ENCODE measurements at places on chromosomes 12 and 14.

- no peak for DNase-seq
These were observed 59.9 kb downstream of the HCAR2 start for GRCh38 chr12:122643207-122643805.

DNA sequence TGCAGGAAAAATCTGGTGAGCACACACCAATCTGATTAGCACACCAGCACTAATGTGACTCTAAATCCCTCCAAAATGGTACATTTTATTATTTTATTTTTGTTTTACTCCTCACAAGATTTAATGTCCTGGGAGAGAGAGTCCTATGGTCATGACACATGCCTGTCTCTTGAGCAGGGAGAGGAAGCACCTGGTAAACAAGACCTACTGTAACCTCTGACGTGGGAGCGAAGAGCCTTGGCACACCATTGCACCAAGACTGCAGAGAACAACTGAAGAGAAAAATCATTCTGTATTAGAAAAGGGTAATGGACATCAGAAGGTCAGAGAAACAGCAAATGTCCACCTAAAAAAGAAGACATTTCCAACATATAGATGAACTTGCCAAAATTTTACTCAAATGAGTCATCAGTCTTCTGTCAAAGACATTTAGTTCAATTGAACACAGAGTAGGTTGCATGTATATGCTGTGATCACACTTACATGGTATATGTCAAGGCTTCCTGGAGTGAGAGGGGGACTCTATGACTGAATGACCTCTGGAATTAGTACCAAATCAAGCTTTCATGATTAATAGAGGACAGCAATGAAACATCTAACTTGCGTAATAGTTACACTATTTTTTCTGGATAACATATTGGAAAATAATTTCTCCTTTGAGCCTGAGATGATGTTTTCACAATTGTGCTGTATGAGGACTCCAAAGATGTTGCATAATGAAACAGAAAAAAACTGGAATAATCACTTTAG lies 186.9 kb upstream of the FLRT2 start:
- no peak for DNase-seq

DNA sequence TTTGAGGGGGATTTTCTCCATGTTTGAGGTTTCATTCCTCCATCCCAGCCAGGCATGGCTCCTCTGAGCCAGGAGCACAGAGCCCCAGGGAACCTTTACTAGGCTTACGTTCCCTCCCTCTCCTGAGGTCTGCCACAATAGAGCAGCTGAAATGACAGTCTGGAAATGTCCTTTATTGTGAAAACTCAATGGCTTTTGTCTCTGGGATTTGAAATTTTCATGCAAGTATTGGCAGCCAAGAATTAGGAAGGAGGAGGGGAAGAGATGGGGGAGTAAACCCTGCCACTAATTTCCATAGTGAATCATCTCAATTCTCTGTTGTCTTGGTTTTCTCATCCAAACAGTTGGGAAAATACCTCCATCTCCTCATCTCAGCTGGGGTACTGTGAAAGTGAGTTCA lies 2.6 kb upstream of the PLEKHG3 start:
- DNase-seq = no peak

- DNase-seq = no peak
These were observed 18.4 kb downstream of the GSG1 start for GRCh38 chr12:13084898-13085640.

DNA sequence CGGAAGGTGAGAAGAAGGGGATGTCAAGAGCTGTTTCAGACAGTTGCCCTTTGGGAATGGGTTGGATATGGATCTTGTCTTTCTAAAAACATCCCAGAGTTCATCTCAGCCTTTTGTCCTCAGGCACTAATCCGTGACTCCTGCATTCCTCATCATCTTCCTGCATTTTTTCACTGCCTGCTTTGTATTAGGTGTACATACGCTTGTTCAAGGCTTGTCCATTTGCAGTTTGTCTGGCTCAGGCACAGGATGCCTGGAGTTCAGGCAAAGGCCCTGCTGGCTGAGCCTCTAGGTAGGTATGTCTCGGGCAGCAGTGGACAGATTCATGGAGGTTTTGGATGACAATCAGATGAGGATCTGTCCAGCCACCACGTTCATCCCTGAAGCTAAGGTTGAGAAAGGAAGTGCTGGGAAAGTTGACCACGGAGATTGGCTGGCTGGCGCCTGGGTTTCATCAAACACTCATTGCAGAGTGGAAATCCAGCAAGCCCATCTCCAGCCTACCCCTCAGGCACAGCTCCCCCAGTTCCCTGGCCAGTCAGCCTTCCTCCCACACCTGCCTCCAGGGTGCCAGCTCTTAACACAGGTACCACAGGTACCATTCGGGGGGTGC lies 12.4 kb upstream of the TMEM106C start:
- no peak for DNase-seq

GRCh38 chr12:54262403-54262925 lies 17.5 kb downstream of the CBX5 start:
- no peak for DNase-seq

DNA sequence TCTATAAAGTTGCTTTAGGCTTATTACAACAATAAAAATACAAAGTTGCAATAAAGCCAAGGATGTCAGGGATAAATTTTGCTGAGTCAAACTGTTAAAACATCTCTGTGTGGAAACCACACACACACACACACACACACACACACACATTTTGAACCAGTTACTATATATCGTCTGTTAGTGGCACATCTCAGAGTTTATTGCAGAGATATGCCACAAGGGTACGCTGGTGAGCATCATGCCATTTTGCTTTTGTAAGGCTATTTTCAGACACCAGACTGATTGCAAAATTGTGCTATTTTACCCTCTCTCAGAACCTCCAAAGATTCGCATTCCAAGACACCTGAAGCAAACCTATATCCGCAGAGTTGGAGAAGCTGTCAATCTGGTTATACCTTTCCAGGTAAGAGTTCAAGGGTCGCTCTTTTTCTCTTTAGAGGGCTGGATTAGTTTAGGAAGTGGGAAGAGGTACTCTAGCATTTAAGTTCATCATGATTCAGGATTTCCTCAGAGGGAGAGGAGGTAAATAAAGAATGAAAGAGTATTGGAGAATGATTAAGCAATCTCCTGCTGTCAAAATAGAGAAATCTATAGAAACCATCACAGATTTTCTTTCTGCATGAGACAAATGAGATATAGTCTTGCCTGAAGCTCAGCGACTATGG lies 27.3 kb upstream of the CHPT1 start:
- no peak for DNase-seq

DNA sequence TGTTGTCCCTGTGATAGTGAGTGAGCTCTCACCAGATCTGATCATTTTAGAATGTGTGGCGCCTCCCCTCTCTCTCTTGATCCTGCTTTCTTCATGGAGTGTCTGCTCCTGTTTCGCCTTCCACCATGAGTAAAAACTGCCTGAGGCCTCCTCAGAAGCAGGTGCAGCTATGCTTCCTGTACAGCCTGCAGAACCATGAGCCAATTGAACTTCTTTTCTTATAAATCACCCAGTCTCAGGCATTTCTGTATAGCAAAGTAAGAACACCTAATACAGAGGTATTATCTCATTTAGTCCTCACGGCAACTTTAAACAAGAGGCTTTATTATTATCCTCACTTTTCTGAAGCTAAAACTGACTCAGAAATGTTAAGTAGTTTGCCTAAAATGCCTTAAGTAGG lies 81.3 kb upstream of the BTG1 start:
- no peak for DNase-seq

DNA sequence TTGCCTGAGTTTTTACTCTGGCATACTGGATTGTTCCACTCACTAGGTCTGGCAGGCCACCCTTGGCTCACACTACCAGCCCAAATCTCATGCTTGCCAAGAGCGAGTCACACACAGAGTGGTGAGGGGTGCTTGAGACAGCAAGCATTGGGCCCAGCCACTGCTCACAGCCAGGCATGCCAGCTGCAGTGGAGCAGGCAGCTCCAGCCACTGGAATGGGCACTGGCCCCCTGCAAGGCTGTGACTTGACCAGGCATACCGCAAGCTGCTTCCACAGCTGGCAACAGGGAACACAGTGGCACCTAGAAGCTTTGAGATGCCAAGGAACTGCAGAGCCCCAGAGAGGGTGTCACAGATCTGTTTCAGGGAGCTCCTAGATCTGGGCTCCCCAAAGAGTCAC lies 488.5 kb downstream of the LRFN5 start:
- no peak for DNase-seq

DNA sequence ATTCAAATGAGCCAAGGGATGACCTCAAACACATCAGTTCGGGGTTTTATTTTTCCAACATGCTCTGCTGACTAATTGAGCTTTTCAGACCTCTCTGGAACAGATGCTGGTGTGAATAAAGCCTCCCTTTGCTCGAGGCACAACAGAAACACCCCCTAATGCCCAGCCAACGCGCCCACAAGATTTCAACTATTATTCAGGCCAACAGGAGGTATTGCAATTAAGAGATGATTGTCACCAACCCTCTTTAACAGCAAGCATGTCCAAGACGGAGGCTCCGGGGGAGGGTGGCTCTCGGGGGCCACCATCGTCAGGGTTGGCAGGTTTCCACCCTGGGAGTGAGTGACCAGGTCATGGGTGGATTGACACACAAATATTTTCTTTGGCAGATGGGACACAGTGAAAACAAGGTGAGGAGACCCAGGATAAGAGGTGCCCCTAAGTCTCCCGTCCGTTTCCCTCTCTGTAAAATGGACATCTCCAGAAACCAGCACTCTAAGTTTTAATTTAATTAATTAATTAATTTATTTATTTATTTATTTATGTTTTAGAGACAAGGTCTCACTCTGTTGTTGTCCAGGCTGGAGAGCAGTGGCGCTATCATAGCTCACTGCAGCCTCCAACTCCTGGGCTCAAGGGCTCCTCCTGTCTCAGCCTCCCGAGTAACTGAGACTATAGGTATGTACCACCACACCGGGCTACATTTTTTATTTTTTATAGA lies 56.1 kb downstream of the MAP1LC3B2 start:
- no peak for DNase-seq

DNA sequence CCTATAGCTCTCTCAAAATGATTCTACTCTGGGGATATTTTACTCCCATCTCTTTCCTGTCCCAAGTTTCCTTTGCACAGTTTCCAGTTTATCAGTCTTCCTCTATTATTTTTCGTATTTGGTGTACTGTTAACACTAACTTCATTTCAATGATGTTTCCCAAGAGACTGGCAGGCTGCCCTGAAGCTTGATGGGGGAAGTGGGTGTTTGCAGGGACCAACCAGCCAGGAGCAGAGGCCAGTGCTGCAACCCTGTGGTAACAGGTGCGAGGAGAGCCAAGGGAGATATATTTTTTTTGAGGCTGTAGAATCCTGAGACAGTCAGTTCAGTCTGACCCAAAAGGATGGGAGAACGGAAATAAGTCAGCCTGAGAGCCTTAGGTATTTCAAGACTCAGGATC lies 11.8 kb upstream of the CEBPE start:
- DNase-seq = no peak

DNA sequence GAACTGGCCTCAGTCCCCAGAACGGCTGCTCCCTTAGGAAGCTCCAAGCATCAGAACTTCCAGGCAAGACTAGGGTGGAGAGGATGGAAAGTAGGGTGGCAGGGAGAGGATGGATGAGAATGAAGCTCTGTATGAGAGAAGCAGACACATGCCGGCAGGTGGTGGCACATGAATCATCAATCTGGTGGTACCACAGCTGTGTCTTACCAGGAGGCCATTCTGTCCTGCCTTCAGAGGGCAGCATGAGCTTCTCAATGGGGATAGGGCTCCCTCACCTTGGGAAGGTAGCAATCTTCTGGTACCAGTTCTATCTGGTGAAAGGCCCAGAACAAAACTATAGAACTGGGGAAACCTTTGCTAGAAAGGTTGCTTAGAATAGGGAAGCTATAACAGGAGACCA lies 55.4 kb upstream of the PYGL start:
- no peak for DNase-seq

DNA sequence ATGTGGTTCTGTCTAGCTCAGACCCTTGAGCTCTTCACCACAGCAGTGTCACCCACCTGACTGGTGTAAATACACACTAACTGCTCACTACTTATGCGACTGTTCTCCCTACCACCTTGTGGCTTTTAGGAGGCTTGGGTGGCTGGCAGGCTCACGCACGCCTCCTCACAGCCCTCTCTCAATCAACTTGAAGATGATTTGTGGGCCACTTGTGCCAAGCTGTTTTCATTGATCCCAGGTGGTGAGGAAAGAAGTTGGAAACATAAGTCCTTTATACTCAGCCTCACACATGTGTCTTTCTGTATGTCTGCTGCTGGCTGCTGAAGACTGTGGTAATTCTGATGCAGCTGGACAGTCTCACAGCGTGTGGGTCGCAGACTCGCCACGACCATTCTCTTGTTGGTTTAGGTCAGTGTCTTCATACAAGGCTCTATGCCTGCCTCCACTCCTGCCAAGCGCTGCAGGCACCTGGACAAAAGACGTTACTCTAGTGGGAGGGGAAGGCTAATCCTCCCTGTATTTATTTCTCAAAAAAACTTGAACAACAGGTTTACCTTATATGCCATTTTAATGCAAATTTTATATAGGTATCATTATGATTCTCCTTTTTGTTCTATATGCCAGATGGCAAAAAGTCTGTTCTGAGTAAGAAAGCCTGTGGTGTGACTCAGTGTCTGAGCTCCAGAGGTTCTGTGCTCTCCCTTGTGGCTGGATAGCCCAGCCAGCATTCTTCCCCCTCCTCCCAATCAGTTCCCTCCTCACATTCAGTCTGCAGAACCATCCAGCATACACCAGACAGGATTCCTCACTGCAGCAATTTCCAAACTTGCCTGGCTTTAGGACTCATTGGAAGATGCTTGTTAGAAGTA lies 115.6 kb downstream of the DIP2B start:
- no peak for DNase-seq

GRCh38 chr12:6960593-6961277 lies 9.6 kb downstream of the PTPN6 start:
- no peak for DNase-seq

- DNase-seq = no peak
These were observed 166.7 kb upstream of the MYL2 start for GRCh38 chr12:111086947-111087700.

DNA sequence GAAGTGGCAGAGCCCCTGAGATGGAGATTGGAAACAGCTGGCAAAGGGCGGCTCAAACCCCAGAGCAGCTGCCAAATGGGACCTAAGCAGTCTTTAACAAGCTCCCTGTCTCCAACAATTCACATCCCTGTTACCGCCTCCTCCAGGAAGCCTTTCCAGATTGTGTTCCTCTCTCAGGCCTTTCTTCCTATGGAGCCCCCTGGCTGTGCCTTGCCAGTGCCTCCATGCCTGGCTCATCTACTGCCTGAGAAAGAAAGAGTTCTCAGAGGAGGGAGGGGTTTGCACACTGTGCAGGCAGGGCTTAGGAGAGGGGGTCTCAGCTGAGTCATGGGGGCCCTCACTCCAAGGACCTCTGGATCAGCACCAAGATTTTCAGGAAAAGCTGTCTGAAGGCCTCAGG lies 8.8 kb upstream of the KRT74 start:
- no peak for DNase-seq

GRCh38 chr12:56084958-56085543 lies 5.1 kb downstream of the ERBB3 start:
- DNase-seq = no peak

GRCh38 chr12:60112763-60113162 lies 516.9 kb downstream of the SLC16A7 start:
- no peak for DNase-seq

All from activated CD4-positive, CD25-positive, alpha-beta regulatory T cell (primary cell).